ENCODE measurements at places on chromosomes 13 and 19.

DNA sequence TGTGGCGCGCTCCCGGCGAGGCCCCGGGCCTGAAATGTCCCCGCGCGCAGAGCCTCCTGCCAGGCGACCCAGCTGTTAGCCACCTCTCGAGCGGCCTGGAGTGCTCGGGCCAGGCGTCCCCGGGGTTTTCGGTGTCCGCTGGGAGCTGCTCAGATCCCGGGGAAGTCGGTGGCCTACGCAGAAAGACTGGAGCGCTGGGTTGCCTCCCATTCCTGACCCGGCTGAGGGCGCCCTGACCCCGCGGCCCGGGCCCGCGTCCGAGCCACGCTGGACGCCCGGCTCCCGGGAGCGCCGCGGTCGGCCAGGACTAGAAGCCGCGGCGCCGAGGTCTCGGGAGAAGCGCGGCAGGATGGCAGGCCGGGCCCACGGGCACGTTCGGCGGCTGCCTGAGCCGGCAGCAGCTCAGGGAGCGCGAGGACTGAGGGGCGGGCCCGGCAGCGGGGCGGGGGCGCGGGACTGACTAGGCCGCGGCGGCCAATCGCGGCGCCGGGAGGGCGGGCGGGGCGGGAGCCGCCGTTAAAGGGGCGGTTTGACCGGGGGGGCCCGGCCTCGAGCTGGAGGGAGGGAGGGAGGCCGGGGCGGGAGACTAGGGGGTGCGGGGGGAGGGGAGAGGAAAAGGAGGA is 1.3 kb upstream of the ZIC2 start:
- no peak for DNase-seq

GRCh38 chr13:83824120-83824519 is 58.2 kb downstream of the SLITRK1 start:
- DNase-seq = no peak

DNA sequence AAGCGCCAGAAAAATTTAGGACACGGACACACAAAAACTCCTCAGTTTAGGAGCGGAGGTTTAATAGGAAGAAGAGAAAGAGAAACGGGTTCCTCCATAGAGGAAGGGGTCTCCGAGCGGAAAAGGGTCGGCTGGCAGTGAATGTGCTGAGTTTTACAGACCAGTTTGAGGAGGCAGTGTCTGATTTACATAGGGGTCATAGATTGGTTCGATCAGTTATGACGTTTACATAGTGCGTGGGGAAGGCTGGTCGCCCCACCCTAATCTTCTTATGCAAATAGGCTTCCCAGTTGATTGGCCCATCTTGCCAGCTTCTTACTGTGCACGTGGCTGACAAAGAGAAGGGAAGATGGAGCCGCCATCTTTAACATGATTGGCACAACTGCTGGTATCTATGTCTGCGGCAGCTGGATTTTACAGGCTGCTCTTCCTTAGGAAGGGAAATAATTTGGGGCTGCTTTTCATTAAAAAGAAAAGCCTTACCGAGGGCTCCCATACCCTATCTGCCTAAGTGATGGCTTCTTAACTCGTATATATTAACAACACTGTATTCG is 1.2 kb upstream of the ZNF225 start:
- no peak for DNase-seq

DNA sequence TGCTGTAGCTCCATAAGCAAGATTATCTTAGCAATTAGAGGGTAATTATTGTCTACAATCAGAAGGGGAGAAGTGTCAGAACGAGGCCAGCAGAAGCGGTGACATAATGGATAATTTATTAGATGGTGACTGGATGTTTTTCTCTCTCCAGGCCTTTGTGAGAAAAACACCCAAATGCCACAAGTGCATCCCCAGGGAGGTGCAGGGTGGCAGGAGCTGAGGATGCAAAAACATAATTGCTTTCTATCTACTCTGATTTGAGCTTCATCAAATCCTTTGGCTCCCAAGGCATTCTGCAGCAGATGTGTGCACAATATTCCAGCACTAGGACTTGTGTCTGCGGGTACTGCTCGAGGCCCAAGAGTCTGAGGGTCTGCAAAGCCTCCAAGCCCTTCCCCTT is 220.1 kb upstream of the SERP2 start:
- no peak for DNase-seq

GRCh38 chr19:571566-571974 is 826 bp upstream of the BSG start:
- DNase-seq = no peak

DNA sequence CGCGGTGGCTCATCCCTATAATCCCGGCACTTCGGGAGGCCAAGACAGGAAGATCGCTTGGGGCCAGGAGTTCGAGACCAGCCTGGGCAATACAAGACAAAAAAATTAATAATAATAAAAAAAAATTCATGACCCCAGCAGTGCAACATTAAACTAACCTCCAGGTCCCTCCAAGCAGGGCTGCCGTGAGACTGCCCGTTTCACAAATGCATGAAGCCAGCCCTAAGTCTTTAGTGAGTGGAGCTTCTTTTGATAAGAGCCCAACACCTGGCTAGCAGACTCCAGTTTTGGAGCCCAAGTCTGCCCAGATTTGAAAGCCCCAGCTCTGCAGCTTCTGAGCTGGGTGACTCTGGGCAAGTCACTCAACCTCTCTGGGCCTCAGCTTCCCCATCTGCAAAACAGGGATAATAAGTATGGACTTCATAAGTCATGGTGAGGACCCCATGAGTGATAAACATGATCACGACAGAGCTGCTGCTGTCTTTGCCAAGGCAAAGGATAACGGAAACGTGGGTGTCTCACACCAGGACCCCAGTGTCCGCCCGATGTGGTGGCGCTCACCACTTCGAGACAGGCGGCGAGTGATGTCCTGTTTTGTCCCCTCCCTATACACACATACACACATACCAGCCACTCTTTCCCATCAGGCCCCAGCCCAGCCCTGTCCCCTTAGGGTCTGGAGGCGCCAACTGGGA is 38.4 kb upstream of the NANOS3 start:
- no peak for DNase-seq

DNA sequence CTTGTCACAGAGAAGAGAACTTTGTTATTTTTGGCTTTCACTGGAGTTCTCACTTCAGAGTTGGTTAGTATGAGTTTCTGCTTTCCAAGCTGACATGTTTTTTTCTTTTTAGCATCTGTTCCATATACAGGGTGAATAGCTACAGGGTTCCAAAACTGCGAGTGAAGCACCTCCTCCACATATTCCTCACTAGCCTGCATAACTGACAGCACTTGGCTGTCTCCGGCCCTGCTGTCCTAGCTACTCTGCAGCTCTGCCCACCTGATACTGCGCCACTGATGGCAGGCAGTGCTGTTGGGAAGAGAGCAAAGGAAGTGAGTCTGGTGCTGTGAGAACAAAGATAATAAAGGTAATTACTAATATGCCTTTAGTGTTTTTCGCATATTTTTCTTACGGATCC is 6.8 kb downstream of the ATP8A2 start:
- DNase-seq = no peak

GRCh38 chr13:59119475-59119874 is 1044.3 kb downstream of the DIAPH3 start:
- DNase-seq = no peak

DNA sequence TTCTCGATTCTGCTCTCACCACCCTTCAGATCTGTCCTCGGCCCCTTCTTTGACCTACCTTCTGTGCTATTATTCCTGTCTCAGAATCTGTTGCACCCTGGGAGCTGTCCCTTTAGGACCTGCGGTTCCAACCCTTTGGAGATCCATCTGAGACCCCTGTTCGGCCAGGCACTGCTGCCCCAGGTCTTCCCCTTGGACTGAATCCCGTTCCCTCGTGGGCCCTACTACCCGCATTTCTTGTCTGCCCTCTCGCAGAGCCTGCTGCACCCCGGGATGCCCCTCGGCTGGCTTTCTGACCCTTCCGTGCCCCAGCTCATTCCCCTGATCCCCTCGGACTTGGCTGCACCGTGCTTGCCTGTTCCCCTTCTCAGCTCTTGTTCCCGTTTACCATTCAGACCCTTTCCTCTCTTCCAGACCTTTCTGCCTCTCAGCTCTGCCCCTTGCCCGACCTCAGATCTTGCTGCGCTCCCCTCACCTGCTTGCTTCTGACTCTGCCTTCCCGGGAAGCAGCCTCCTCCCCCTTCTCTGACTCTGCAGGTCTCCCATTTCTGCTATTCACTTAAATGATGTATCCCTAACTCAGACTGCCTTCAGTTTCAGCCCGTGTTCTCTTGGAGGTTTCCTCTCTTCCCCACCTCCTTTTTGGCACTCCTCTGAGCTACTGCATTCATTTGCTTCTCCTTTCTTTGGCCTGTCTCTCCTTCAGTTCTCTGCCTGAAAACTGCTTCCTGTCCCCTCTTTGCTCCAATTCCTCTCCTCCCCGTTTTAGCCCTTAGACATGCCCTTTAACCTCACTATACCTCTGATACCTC is 1.1 kb downstream of the ARHGAP35 start:
- DNase-seq = no peak

GRCh38 chr19:19566306-19566705 is 28.2 kb downstream of the CILP2 start:
- DNase-seq = no peak

DNA sequence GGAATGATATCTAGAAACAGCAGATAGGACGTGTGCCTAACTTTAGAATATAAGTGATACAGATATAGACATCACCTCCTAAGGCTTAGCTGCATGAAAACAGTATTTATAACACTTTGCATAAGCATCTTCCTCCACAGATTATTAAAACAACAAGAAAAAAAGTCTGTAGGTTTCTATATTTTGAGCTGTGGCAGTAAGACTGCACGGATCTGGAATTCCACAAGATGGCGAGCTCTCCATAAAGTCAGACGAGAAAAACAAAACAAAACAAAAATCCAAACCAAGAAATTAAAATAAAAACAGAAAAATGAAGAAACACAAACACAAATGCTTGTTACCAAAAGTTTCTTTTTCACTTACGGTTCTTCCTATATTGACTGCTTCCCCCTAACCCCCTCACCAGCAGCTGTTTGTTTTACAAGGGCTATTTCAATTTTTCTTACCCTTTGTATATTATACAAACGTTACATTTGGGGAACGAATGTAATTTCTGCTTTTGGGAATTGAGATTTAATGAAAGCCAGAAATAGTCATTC is 285.8 kb downstream of the MYO16 start:
- DNase-seq = no peak

- no peak for DNase-seq
Measured at GRCh38 chr13:107977071-107977574, 238.2 kb downstream of the LIG4 start.

- DNase-seq = no peak
Measured at GRCh38 chr13:46527237-46527636, 25.7 kb upstream of the LRCH1 start.

- no peak for DNase-seq
Measured at GRCh38 chr19:8238251-8238650, 29.1 kb downstream of the CERS4 start.

DNA sequence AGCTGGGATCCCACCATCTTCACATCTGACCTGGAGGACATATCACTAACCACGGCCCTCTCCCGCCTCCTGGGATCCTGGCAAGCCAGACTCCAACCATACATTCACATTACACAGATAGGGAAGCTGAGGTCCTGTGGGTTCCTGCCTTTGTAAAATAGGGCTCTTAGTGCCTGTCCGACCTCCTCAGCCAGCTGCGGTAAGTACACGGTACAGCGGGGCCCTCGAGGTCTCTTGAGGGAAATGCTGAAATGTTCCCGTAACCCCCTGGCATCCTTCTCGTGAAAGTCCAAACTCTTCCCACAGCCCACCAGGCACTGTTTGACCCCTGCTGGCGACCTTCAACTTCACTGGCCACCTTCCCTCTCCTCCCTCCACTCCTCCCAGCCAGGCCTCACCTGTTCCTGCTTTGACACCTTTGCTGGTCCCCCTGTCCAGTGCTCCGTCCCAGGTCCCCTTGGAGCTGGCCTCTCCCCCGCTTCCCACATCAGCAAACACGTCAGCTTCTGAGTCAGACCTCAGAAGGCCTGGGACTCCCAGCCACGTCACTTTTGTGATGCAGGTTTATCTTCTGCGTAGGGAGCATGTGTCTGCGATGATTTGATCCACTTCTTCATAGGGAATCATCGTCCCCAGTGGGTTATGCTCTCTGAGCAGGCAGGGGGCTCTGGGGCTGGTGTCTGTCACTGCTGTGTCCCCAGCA is 8.8 kb upstream of the GNG7 start:
- no peak for DNase-seq

DNA sequence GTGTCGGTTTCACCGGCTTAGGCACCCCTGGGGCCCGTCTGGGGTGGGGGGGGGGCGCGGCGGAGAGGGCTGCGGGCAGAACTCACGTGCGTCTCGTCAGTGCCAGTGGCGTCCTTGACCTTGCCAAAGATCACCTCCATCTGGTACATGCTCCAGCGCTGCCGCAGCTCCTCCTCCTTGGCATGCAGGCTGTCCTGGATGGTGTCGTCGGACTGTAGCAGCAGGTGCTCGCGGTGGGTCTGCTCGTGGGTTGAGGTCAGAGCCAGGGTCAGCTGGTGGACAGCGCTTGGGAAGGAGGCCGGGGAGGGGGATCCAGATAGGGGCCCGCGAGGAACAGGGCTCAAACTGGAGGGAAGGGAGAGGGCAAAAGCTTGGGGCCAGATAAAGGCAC is 4.7 kb upstream of the RGL3 start:
- no peak for DNase-seq

GRCh38 chr13:28820099-28821051 is at the start of gene MTUS2:
Gene MTUS2, plus strand, starts transcription at chr13:28820339.
- DNase-seq = peak; percentile 26

- DNase-seq = no peak
Measured at GRCh38 chr13:84400706-84401105, 518.4 kb upstream of the SLITRK1 start.

DNA sequence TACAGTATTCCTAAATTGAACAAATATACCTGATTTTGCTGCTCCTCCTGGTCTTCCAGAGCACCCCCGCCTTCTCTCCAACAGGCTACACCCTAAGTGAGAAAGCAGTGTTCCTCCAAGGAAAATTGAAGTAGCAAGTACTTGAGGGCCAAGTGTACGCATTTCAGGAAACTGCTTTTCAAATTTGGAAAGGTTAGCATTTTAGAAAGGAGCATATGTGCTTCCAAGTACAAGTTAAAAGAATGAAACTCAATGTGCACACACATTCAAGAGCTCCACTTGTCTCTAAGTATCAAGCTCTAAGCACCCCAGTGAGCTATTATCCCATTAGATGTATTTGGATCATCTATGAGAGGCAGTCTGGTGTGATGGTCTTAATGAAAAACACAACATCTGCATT is 25.8 kb downstream of the LHFPL6 start:
- DNase-seq = no peak

GRCh38 chr13:64688893-64689677 is 2541.1 kb downstream of the PCDH9 start:
- no peak for DNase-seq

DNA sequence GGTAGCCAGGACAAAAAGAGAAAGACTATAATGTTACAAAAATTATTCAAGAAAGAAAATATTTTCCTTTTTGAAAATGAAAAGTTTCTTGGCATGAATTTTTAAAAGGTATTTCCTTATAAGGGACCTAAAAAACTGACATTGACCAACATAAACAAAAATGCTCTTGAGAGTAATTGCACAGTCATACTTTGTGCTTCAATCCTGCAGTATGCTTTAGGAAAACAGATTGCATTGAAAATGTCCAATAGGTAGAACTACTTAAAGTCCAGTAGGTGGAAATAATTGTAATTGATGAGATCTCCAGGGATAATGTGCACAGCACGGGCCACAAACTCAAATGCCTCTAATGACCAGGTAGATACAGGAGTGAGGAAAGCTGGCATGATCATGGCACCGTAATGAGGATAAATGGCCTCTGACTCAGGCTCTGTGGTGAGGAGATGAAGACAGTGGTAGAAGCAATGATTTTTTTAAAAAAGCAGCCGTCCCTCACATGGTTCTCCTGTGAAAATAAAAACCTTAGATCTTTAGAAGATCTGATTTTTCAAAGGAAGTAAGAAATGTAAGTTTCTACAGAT is 278.0 kb downstream of the ITGBL1 start:
- no peak for DNase-seq

- no peak for DNase-seq
Measured at GRCh38 chr13:29428310-29429181, 166.9 kb downstream of the SLC7A1 start.

GRCh38 chr13:21075011-21075378 is 13.6 kb upstream of the LATS2 start:
- no peak for DNase-seq

Data from activated CD4-positive, alpha-beta T cell treated with anti-CD3 and anti-CD28 coated beads for 1 hour (primary cell).